Stimulated activated CD4-positive, alpha-beta T cell treated with anti-CD3 and anti-CD28 coated beads, Interleukin-1b, Interleukin-23, amount 100 ng/mL, for 48 hours (primary cell): ENCODE measurements at places on chromosomes 3 and 15.

- DNase-seq: no peak
Measured at GRCh38 chr15:34652726-34653033, 69.2 kb upstream of the GOLGA8B start.

- DNase-seq: no peak
Measured at GRCh38 chr15:53260647-53261046, 470.5 kb upstream of the ONECUT1 start.

- DNase-seq: no peak
Measured at GRCh38 chr3:44860117-44860516, 1.6 kb upstream of the TMEM42 start.

DNA sequence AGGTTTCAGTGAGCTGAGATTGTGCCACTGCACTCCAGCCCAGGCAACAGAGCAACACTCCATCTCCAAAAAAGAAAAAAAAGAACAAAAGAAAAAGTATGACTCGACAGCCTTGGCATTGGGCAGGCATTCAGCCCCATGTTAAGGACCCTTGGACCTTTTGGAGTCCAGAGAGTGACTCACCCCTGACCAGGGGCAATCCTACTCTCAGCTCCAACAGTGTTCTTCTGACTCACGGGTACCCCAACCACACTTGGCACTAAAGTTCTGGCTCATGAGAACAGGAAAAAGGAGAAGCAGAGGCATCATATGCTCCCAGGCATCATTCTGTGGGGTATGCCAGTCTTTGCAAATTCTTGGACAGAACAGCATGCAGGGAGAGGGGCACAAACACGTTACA lies 252.4 kb upstream of the HES1 start:
- DNase-seq: no peak

DNA sequence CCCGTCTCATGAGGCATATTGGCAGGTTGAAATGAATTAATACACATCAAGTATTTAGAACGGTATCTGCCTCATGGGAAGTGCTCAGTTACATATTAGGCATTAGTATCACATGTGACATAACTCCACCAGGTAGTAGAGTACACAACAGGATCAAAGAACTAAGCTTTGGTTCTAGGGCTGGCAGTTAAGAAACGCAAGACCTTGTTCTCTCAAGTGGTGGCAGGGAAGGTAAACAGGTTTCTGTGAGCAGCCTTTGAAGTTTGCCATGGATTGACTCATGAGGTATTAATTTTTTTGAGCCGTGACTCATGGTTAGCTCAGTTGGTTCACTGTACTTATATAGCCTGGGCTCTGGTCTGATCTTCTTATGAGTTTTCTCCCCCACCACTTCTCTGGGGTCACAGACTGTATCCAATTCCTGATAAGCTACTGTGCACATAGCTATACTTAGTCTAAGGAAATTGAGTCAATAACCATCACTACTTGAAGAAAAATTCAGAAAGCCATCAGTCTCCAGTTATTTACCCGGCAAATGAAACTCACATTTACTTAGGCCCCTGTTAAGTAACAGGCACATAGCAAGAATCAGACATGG lies 155.6 kb upstream of the STT3B start:
- peak; percentile 30 for DNase-seq

DNA sequence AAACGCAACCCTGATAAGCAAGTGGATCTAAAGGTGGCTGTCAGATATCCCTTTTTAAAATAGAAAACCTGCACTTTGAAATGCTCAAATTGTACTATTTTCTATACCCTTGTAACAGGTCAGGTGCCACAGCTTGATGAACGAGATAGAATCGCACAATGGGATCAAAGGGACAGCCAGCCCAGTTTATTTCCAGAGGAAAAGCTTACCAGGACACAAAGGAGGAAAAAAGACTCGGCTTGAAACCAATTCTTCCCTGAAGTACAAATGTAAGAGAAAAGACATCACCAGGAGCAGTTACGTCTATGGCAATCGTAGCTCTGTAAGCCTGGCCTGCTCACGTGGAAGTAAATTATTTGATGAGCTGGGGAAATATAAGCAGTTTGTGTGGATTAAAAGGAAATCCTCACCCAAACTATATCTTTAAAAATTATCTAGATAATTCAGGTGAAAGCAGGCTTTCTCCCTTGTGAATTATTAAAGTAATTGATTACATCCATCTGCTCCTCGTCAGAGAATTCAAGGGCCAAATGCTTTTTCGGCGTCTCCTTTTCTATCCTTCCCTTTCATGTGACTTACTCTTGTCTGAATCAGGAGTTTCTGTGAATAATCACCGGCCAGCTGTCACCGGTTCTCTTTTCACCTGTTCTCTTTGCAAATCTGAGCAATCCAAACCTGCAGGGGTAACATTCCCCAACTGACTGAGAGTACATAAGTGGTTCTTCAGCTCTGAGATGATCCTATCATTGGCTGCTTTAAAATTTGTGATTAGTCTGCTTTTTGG lies 339.2 kb upstream of the ONECUT1 start:
- DNase-seq: no peak

- no peak for DNase-seq
Measured at GRCh38 chr3:74301056-74301455, 313.4 kb downstream of the CNTN3 start.

DNA sequence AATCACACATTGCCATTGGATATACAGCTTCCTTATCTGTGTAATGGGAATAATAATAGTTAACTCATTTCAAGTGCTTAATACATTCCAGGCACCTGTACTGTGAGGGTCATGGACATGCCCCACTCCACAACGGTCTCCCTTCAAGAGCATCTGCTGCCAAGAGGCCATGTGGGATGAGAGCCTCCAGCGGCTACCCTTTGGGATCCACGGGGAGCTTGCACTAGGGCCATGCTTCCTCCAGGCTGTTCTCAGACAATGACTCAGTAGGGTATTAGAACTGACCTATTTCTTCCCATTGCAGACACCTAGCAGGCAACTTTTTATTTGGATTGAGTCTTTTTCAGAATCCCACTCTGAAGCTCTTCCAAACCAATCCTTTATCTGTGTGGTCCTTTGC lies 1078.9 kb downstream of the TUSC7 start:
- no peak for DNase-seq

DNA sequence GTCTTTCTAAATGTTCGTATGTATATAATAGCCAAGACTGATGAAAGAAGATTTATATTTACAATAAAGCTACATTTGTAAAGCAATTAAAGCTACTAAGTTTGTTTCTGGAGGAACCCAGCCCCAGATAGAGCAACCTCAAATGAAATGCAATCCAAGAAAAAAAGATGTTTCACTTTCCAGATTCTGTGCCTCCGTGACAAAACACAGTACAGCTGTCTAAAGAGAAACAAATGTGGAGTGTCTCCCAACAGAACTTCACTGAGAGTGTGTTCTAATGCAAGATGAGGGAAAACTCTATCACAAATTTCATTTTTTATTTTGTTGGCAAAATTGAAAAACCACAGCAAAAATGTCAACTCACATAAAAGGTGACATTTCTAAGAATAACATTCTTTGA lies 317.0 kb downstream of the OCA2 start:
- DNase-seq: no peak

- DNase-seq: no peak
Measured at GRCh38 chr3:60384341-60384740, 866.9 kb downstream of the FHIT start.

- DNase-seq: no peak
Measured at GRCh38 chr15:32029409-32029861, 880 bp upstream of the CHRNA7 start.
